ENCODE measurements at places on chromosomes 13 and 19.

- no peak for DNase-seq
These were observed 8.0 kb upstream of the ATP4A start for GRCh38 chr19:35571406-35571965.

DNA sequence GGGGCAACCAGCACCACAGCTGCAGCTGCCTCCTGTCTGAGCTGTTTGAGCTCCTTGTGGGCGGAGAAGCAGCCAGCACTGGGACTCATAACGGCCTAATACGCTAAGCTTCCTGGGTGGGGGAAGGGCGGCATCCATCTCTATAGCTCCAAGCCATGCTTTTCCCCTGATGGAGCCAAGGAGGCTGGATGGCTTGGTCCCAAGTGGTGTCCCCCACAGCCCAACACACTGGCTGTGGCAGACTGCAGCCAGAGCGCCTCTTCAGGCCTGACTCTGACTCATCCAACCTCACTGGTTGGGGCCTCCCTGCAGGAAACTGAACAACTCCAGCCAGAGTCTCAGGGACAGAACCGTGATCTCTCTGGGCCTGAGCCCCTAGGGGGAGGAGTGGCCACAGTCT is 537.3 kb downstream of the SUCLA2 start:
- DNase-seq, result no peak

GRCh38 chr13:91141543-91142061 is 205.9 kb upstream of the MIR17HG start:
- DNase-seq, result no peak

- DNase-seq, result no peak
These were observed 16.5 kb downstream of the TYK2 start for GRCh38 chr19:10363789-10364281.

GRCh38 chr19:14004619-14005348 is 1.3 kb downstream of the RFX1 start:
- no peak for DNase-seq

DNA sequence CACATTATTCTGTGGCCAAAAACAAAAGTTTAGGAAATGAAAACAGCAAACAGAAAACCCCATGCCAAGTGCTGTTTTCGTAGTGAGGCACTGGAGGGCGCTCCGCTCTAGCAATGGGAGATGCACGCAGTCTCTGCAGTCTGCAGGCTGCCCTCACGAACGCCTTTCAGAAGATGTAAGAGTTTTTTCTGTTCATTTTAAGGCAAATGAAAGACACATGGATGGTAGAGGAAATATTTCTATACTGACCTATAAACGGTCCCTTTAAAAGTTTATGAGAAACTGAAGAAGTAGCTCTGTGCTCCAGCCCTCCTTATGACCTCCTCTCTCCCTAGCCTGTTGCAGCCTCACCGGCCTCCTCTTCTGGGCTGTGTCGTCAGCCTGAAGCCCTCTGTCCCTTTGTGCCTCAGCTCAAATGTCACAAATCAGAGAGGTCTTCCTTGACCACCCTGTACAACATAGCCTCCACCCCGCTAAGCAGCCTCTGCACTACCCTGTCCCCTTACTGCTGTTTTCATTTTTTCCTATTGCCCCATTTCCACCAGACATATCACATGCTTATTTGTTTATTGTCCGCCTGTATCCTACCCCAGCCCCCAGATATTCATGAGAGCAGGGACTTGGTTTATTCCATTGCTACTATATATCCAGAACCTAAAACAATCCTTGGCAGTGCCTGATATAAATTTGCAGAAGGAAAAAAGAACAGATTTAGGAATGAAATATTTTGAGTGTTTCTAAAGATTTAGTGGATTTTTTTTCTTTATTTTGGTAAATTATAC is 116.4 kb downstream of the TM9SF2 start:
- peak; percentile 21 for DNase-seq

DNA sequence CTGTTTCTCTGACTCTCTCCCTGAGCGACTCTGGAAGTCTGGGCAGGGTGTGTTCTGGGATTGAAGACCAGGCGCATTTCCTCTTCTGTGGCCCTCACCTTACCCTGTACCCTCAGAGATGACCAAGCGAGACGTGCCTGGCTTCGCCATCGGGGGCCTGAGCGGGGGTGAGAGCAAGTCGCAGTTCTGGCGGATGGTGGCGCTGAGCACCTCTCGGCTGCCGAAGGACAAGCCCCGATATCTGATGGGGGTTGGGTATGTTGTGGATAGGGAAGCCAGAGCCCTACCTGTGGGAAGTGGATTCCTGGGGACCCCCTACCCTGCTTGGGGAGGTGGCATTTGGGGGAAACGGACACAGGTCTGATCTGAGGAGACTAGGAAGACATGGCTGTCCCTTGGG is 5.8 kb upstream of the DNM2 start:
- no peak for DNase-seq

DNA sequence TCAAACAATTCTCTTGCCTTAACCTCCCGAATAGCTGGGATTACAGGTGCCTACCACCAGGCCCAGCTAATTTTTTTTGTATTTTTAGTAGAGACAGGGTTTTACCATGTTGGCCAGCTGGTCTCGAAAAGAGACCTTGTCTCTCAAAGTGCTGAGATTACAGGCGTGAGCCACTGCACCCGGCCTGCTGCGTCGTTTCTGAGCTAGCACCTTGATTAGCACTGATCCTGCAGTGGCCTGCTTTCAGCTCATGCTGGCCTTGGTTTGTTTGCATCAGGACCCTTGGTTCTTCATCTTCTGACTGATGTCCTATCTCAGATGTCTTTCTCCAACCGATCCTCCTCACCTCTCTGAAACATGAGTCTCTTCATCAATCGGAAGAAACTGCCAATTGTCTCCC is 4.9 kb upstream of the TFDP1 start:
- no peak for DNase-seq

DNA sequence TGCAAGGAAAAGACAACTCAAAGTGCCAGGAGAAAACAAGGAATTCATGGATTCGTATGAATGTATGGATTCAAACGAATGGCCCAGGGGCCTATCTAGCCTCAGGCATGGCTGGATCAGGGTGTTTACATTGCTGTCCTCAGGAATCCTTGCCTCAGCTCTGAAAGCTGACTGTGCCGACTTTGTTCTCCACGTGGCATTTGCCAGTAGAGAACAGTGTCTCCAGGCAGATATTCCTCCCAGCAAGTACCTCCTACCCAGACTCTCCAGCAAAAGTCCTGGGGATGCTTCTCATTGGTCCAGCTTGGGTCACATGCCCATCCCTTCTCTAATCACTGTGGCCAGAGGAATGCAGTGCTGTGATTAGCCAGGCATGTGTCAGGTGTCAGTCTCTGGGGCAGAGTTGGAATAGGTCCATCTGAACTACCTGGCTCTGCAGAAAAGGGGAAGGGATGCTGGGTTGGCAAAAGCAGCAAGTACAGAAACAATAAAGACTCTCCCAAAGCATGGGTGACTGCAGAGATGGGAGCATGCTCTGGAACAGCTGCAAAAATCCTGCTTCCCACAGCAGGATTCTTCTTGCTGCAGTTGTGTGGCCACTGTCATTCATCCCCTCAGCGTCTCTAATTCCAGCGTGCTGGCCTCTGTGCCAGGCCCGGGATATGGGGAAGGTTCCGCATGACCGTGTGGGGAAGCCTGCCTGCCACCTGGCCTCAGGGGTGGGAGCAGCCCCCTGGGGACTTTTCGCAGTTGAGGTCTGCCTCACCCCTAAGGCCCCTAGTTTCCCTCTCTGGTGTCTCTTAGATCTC is 30.0 kb downstream of the CCNE1 start:
- DNase-seq, result no peak

DNA sequence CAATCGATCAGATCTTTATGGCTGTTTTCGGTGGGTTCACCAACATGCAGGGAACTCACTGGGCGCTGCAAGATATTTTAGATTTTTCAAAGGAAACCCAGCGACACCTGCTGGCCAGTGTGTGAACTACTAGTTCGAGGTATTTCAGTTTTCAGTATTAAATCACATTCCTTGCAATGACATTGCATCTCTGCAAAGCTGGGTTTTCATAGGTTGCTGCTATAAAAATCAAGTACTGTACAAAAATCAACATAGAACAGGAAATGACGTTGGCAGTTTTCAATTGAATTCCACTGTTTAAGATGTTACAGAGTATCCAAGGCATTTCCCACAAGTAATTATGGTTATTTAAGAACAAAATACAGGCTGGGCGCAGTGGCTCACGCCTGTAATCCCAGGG is 17.6 kb downstream of the LIG1 start:
- peak; percentile 77 for DNase-seq

Data from kidney capillary endothelial cell (primary cell).